T-helper 1 cell (primary cell): ENCODE measurements at places on chromosomes 3 and 15.

DNA sequence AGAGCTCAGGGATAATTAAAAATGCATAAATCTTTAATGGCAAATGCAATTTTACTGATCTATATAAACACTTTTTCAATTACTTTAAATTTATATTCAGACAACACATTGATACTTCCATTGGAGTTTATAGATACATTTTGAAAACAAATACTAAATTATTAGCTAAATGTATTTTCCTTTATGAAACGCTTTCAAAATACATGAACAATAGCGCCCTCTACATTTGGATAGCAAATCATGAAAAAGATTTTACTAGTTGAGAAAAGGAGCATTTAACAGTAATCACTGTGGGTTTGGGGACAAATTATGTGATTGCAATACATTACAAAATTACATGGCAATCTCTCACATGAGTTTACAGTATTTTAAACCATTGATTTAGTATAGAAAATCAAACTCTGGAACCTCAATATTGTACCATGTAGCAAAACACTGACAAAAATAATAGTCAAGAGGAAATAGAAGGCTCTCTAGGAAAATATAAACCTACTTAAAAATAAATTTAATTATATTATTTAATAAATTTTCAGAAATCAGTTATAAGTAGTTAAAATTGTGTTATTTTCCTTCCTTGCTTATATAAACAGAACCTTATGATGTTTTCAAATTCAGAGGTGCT is 207.9 kb downstream of the ZIC1 start:
- DNase-seq, result no peak

GRCh38 chr3:70726961-70727360 is 414.5 kb upstream of the MDFIC2 start:
- DNase-seq, result no peak

DNA sequence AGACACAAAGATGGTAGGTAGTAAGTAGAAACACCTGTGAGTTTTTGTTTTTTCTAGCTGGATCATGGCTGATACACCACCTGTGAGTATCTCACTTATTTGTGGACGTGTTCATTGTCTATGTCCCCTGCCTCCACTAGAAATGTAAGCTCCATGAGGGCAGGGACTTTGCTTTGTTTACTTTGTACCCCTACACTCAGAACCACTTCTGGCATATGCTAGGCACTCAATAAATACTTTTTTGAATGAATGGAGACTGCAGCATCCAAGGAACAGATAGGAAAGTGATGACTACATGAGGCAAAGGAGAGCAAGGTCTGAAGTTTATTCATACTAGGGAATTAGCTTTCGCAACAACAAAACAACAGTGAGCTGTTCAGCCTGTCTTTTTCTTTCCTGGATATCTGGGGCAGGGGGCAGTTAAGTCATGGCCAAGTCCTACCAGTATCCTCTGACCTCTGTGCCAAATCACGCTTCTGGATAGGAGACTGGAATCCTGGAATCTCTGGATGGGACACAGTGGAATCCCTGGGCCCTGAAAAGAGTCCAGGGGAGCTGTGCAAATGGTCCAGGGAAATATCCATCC is 11.6 kb upstream of the EPB42 start:
- no peak for DNase-seq

DNA sequence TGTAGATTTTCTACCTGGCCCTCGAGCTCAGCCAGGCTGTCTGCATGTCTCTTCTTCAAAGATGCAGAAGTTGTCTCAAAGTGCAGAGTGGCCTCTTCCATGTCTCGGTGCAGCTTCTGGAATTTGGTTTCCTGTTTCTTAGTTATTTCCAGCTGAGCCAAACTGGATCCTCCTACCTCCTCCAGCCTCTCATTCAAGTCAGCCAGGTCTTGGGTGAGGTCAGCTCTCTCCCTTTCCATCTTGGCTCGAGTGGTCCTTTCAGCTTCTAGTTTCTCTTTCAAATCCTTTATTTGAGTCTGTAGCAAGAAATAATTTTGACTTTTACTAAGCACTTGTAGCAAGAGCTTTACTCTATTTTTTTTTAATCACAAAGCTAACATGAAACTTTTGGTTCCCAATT is 81.8 kb downstream of the MYH15 start:
- DNase-seq, result no peak

DNA sequence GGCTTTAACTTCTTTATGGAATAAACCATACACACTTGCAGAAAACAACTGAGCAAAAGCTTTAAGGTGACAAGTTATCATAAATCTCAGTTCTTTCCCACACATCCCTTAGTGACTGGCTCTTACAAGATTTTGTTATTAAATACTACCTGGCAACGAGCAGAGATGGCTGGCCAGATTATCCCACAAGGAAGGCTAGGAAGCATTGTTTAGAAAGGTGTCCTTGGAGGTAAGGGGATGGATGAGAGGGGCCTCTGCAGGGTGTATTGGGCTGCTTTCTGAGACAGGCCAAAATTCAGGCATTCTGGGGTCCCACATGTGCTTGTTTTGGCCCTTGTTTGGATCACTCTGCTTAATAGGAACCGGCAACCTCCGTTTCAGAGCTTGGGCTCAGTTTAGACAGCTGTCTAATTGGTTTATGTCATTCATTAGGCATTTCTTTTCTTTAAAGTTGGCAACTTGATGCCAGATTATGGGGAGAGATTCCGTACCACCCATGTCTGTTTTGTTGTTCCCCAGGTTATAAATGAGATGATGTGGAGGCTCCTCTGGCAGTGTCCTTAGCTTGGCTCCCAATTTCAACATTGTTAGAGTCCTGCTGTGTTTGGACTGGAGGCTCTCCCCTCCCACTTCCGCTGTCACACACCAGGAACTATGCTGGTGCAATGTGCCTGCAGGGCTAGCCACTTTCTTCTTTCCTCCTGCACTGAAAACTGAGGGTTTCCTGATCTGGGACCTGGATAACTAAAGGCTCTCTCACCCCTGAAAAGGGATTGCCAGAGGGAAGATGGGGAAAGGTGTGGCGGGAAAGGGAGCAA is 121.1 kb downstream of the TPRG1 start:
- no peak for DNase-seq

GRCh38 chr3:40055956-40056355 is 246.5 kb downstream of the MYRIP start:
- DNase-seq, result no peak

DNA sequence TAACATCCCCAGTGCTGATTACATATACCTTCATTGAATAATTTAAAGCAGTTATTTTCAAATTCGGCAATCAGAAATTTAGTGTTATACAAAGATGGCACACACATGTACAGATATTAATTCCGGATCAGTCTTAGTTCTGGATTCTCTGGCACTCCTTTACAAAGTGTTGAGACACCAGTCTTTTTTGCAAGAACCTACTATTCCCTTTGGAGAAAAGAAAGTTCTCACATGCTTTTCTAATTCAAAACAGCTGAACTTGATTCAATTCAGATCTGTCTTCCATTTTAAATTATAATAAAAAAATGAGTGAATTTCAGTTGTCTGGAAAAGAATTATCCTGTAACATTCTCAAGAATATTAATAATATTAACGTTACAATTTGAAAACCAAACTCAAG is 20.4 kb downstream of the CCDC191 start:
- DNase-seq, result no peak

GRCh38 chr3:17579289-17580031 is 163.0 kb downstream of the TBC1D5 start:
- DNase-seq, result no peak

- no peak for DNase-seq
Observed at GRCh38 chr3:152289708-152290107, 21.0 kb downstream of the MBNL1 start.

DNA sequence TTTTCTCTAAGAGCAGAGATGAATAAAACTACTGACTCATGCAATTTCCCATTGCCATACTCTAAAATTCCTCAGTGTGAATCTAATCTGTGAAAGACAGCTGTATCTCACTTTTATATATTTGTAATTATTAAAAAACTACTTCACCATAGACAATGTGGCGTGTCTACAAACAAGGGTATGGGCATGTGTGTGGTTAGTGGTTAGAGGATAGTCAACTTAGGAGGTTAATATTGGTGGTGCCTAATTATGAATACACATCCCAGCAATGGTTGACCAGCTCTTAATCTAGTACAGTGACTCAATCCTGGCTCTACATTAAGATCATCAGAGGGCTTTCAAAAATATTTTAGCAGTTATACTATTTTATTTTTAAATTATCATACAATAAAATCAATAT is 94.5 kb downstream of the GOLIM4 start:
- no peak for DNase-seq

DNA sequence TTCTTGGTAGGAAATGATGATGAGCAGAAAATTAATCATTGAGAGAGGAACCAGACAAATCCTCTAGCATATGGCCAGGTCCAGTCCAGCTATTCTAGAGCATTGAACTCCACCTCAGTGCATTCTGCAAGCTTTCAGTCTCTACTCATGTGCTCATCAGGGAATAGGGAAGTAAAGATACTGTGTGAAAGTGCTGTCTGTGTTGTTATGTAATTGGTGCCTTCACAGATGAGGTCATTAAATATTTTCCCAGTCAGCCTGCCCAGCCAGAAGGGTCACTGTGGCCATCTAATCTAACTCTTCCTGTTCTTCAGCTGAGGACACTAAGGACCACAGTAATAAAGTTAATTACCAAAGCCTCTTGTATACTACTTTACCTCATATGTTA is 28.2 kb downstream of the C3orf62 start:
- no peak for DNase-seq

DNA sequence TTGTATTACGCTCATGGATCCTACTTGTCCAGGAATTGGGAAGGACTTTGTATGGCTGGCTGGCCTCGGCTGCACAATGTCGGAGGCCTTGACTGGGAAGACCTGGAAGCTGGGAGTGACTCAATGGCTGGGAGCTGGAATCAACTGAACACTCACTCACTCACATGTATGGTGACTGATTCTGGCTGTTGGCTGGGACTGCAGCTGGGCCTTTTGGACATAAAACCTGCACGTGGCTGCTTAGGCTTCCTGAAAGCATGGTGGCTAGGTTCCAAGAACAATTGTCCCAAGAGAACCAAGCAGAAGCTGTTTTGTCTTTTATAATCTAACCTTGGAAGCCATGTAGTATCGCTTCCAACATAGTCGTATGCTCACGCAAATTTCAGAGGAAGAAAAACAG is 38.0 kb upstream of the CMTM8 start:
- no peak for DNase-seq

DNA sequence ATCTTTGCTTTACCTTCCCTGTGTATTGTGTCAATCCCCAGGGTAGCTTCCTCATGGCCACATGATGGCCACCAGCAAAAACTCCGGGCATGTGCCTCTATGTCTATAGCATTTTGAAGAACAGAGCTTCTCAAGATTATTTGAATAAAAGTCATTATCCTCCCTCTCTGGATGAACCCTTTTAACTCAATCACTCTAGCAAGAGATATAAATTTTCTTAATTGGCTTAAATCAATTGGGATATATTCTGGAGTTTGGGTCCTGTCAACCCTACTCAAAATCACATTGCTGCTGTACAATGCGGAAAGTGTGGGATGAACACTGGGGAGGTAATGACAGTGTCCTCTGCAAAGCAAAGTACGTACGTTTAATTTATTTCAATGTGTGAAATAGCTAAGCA is 370.6 kb upstream of the LRRC3B start:
- no peak for DNase-seq

DNA sequence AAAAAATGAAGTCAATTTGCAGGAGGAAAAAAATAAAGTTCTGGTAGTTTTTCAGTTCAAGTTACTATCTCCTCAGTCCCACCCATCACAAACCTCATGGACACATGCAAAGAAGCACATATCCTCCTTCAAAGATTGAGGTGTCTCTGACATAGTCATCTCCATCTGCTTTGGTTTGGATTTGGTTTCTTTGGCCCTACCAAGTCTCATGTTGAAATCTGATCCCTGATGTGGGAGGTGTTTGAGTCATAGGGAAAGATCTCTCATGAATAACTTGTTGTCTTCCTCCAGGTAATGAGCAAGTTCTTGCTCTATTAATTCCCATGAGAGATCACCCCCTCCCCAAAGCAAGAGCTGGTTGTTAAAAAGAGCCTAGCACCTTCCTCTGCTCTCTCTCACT is 446.8 kb downstream of the IGSF11 start:
- no peak for DNase-seq

GRCh38 chr3:4825436-4826236 is 153.6 kb upstream of the BHLHE40 start:
- DNase-seq, result no peak

GRCh38 chr15:94229591-94230369 is 1.6 kb upstream of the MCTP2 start:
- DNase-seq, result peak; percentile 30

DNA sequence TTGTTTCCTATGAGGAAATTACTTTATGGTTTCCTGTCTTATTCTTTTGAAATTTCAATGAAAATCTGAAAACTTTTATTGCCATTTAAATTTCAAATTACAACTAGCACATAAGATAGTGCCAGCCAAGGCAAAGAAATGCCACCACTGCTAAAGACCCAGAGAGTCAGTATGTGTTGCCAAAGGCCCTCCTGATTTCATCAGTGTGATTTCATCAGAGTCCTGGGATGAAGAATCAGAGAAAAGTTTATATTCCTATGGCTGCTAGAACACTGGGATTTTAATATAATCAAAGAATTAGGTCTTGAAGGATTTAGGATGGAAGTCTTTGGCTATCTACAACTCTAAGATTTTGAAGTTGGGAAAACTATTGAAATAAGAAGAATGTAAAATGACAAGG is 434.2 kb upstream of the CCDC54 start:
- no peak for DNase-seq

GRCh38 chr15:27479296-27480140 is 508.5 kb downstream of the GABRG3 start:
- no peak for DNase-seq

DNA sequence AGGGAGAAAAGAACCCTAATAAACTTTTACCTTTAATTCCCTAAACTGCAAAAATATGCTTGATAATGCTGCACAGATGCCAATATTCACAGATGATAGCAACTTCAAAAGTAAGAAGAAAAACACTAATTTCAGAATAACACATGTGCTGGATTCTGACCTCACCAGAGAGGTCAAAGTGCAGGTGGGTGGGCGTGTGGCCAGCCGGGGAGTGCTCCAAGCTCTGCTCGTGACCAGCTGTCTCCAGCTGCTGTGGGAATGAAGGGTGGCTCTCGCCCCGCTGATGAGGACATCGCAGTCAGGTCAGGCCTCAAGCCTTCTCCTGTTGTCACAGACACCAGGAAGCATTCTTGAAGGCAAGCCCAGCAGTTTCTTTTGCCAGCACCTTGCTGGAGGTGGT is 57.1 kb downstream of the ADAMTS17 start:
- DNase-seq, result no peak

DNA sequence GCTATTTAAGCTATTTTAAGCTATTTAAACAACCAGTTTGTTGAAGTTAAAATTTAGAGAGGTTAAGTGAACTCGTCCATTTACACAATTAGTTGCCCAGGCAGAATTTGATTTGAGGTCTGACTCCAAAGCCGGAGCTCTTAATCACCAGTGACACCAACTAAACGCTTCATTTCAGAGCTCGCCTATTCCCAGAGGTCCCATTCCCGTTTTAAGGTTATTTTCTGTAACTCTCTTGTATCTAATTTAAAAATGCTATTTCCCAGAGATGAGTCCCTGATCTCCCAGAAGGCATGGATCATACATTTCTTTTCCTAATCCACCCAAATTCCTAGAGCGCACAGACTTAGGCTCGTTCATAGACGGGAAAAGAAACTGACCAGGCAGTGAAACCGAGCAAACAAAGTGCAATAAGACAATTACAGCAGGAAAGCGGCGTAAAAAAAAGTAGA is 904 bp upstream of the MCTP2 start:
- DNase-seq, result no peak
